Dermis microvascular lymphatic vessel endothelial cell (primary cell): ENCODE measurements at places on chromosomes 2 and 18. TPM values are rescaled to one million over a fixed set of nuclear protein-coding genes. Genes with fewer than 3 reads are reported as not detected.

The ZBTB7C gene
- total RNA-seq: under 0.01 TPM in 2 replicates

The EIF5B gene
- total RNA-seq: 16.7 and 22.6 TPM in 2 replicates

The LIPG gene
- total RNA-seq: 1.3 and 4.2 TPM in 2 replicates

The CCDC148 gene
- 0.13 TPM in 2 replicates for total RNA-seq

The MAP2 gene
- total RNA-seq: 3.3 and 11.2 TPM in 2 replicates

- no peak for DNase-seq
Measured at GRCh38 chr18:51711298-51711889, 513.9 kb upstream of the MEX3C start.

- no peak for DNase-seq
Measured at GRCh38 chr2:150619607-150620330, 132.3 kb upstream of the RND3 start.

DNA sequence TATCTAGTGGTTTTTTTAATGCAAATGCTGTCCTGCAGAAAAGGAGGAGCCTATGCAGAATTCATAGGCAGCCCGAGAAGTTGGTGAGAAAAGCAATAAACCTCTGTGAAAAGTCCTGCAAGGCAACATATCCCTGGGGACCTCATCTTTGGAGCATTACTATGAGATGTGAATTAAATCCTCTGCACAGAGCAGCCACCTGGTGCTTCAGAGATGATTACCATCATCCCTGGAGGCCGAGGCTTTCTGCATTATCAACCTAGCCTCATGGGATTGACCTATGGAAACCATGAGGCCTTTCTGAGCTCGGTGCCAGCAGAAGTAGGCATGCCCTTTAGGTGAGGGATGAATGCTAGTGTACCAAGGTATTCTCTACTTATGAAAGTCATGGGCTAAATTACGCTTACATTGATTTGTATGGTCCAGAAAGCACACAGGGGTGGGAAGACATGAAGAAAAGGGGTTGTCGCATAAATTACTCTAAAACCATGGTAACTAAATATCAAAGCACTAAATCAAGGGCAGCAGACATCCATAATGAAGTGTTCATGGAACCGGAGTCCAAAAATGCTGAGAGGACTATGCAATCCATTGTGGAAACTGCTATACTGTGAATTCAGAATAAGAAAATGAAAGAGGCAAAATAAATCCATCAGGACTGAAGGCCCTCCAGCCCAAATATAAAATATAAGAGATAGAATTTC is 623.5 kb upstream of the DDX18 start:
- DNase-seq: no peak

DNA sequence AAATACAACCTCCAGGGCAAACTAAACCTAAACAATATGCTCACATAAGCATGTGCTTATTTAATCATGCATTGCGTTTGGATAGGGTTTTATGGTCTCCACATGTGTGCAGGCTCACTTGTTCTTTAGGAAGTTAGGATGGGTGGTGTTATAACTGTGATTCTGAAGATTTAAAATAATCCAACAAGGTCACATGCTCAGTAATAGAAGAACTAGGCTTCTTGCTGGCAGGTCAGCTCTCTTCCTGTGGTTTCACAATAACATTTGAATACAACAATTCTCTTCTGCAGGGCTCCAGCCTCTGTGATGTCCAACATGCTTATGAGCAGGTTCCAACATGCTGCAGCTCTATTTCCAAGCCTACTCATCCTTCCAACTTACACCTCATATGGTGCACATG is 84.0 kb downstream of the MYL12B start:
- DNase-seq: no peak

DNA sequence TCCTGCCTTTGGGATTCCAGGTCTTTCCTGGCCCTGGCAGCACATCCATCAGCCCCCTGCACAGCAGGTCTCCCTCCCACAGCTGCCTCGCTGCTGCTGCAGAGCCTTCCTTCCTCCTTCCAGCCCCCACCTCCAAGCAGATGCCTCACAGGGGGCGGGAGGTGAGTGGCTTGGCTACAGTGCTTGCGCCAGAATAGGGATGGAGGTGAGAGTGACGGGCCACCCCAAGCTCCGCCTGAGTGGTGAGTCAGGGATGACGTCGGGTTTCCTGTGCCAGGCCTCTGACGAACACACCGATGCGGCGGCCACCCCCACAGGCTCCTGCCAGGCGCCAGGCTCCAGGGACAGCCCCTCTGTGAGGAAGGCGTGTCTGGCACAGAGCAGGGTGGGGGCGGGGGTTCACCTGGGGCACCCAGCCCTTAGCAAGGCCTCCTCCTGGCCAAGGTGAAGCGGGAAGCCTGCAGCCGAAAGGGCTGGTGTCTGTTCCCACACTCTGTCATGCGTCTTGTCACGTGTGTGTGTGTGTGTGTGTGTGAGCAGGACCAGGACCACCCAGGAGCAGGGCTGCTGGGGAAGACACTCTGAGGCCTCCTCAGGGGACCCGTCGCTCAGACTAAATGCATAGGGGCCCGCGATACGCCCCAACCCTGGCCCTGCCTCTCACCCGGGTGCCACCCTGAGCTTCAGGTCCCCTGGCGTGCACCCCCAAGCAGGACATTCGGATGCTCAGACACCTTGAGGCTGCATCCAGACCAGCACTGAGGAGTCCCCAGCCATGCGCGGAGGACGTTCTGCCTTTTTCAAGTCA is 3.4 kb upstream of the DUSP2 start:
- peak; percentile 88 for DNase-seq

DNA sequence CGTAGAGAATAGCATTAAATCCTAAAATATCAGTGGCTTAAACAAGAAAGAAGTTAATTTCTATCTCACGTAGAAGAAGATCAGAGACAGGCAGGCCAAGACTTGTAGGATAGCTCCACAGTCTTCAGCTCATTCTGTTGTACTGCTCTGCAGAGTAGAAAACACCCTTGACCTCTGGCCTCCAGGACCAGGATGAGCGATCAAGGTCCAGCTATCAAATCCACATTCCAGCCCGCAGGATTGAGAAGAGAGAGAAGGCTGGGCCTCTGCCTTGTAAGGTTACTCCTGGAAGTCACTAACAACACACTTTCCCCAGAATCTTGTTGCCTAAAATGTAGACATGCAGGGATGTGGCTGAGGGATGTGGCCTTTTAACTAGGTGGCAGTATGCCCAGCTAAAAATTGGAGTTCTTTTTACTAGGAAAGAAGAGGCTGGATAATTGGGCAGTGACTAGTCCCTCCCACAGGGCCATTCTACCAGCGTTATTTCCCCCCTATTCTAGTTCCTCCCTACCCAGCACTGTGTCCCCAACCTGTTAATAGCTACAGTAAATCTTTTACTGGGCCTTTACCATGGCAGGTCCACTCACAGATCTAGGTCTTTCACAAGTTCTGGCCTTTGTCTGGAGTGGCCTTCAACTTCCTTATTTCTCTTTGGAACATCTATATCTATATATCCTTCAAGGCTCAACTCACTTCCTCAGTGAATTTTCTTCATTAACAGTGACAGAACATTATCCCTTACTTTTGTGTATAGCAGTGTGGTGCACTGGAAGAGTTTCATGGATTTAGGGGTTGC is 165.0 kb downstream of the DIS3L2 start:
- DNase-seq: no peak

- DNase-seq: no peak
Measured at GRCh38 chr2:101108357-101108756, 42.8 kb downstream of the TBC1D8 start.

DNA sequence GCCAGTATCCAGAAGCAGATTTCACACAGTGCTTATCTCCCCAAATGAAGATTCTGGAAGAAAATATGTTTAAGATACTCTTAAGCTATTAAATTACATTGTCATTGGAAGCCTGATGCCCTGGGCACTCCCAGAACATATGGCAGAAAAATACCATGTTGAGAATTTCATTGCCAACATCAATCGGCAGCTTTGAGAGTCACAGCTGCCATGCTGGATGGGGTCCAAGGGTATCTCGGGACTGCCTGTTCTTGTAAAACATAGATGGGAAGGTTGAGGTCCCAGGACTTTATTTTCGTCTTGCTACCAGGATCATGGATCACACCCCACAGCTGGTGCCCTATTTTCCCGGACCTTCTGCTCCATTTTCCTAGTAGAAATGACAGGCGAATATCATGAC is 632.5 kb downstream of the SUCLG1 start:
- no peak for DNase-seq

DNA sequence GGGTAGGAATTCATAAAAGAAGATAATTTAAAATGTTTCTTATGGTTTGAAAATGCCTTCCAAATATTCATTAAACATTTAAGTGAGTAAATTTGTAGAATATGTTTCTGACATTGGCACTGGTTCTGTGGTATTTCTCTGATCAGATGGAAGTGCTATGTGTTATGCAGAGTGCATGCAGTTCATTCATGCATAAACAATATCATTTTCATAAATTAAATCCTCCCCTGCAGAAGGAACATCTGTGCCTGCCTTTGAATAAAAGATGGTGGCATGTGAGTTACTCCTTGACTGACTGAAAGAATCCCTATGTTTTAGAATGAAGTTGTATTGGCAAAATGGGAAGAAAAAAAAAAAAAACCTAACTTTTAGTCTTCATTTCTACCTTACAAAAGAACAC is 5.9 kb downstream of the NEUROD1 start:
- DNase-seq: no peak

GRCh38 chr2:8370258-8370802 is 311.5 kb upstream of the ID2 start:
- no peak for DNase-seq

GRCh38 chr2:15616850-15617777 is 25.4 kb downstream of the DDX1 start:
- DNase-seq: no peak

DNA sequence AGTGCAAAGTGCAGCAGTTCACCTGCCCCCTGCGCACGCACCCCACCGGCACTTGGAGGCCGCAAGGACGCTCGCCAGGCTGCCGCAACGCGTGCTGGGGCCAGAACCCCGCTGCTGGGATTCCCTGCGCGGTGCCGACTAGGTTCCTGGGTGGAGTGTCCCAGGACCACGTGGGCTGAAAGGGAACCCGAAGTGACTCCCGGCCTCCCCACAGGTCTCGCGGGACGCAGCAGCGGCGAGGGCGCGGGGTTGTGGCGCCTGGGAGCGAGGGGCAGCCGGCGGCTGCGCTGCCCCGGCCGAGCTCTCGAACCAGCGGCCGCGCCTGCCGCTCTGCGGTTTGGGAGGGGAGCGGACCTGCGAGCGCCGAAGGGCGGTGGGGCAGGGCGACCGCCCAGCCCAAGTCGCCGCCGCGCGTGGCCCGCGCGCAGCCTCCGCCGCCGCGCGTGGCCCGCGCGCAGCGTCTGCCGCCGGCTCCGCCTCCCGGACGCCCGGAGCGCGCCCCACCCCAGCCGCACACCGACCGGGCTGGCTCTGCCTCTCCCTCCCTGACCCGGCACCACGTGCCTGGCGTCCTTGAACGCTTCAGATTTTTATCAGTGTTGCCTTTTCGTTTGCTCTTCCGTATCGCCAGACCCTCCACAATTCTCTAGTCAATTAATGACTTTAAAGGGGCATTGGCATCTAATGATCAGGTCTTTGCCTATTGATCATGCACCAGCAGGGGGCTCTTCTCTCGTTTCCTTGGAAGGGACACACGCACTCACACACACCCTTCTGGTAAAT is at the start of gene FTCDNL1:
TSS of gene FTCDNL1 (minus strand) at position 475 of the 783 bp plus-strand sequence. CDS start 2,230 bp downstream, outside the sequence.
- peak; percentile 14 for DNase-seq

DNA sequence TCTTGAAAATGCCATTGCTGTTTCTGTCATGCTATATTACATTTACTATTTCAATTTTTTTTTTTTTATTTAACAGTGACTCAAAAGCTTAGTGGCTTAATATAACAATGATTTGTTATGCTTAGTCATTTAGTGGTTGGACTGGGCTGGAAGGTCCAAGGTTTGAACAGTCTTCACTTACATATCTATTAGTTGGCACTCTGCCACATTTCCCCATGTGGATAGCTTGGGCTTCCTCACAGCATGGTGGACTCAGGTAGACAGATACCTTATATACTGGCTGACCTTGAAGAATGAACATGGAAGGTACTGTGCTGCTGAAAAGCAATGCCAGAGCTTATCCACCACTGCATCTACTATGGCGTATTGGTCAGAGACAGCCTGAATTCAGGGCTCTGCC is 909.5 kb upstream of the SOX11 start:
- no peak for DNase-seq

DNA sequence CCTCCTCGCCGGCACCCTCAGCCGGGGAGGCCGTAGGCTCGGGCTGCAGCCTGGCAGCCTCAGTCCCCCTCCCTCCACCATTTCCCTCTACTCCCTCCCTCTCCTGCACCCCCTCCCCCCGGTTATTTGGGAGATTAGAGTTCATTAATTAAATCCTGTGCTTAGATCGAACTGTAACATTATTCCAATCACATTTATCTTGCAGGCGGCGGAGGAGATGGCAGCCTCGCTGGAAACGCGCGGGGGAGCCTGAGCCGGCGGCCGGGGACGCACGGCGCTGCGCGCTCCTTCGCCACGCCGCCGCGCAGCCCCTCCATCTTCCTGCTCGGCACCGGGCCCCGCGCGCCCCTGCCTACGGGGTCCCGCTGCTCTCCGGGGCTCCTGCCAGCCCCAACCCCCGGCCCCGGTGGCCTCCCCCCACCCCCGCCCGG is at the start of gene ST8SIA3:
TSS of gene ST8SIA3 (plus strand) at position 287 of the 431 bp plus-strand sequence. CDS start 290 bp downstream, outside the sequence.
- no peak for DNase-seq

- no peak for DNase-seq
Measured at GRCh38 chr18:58175786-58176176, 131.8 kb downstream of the NEDD4L start.

DNA sequence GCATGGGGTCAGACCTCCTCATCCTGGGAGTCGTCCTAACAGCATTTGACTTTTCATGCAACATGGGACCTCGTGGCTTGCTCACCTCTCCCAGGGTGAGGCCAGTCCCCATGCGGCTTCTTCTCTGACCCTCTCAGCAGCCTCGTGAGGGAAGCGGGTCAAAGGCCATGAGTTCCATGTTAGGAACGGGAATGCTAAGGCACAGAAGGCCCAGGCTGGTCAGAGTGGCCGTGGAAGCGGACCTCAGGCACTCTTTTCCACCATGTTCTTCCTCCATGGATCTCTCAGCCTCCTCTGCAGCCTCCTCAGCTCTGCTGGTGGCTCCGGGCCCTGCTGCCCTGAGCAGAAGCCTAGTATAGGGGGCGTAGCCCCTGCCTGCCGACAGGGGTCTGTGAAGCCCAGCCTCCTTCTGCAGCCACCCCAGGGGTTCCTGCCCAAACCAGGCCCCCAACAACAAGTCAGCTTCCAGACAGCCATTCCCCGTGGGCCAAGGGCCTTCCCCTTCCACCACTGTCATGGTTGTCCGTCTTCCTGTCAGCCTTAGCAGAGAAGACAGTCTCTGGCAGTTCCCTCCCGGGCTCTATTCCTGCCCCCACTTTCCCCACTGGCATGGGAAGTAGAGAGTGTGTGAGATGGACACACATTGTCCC is 60.0 kb upstream of the OTOF start:
- no peak for DNase-seq

DNA sequence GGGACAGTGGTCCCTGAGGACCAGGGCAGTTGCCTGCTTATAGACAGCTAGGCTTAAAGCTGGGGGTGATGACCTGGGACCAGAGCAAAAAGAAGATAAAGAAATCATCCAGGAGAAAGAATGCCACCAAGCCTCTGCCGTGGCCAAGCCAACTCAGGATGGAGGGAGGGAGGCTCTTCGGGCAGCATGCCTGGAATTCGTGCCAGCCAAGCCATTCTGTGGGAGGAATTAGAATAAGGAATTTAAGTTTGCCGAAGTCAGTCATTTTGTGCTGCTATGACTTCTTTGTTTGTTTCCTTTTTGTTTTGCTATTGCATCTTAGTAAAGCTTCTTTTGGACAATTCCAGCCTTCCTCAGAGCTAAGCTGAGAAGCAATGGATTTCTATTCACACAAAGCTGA is 124.1 kb downstream of the EN1 start:
- no peak for DNase-seq
